COR-L47 (cell line): ENCODE measurements at places on chromosomes 16 and 17.

- DNase-seq: peak; percentile 18
These were observed 32.5 kb downstream of the HOXB1 start for GRCh38 chr17:48498164-48498850.

DNA sequence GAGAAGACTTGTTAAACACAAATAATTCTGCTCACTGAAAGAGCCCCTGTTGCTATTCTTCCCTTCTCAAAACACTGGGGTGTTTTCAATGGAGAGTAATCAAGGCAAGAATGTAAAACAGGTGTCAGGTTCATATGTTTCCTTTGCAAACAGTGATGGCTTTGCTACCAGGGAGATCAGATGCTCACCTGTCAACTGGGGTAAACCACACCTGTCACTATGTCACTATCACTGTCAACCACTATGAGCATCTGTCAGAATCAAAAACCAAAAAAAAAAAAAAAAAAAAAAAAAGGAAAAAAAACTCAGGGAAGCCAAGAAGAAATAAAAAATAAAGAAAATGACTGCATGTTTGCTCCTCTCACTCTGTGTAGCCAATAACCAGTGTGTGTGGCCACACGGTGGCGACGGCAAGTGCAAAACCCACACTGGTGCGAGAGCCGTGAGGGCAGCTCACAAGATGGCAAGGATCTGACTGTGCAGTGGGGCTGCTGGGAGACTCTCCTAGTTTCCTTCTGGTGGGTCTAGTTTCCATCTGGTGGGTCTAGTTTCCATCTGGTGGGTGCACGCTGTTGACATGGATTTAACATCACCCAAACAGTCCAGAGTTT lies 22.7 kb downstream of the USP22 start:
- DNase-seq: no peak

- DNase-seq: no peak
These were observed 2.8 kb downstream of the RAPGEFL1 start for GRCh38 chr17:40179923-40180659.

GRCh38 chr16:30755955-30756780 lies 5.7 kb downstream of the CFAP119 start:
- no peak for DNase-seq

DNA sequence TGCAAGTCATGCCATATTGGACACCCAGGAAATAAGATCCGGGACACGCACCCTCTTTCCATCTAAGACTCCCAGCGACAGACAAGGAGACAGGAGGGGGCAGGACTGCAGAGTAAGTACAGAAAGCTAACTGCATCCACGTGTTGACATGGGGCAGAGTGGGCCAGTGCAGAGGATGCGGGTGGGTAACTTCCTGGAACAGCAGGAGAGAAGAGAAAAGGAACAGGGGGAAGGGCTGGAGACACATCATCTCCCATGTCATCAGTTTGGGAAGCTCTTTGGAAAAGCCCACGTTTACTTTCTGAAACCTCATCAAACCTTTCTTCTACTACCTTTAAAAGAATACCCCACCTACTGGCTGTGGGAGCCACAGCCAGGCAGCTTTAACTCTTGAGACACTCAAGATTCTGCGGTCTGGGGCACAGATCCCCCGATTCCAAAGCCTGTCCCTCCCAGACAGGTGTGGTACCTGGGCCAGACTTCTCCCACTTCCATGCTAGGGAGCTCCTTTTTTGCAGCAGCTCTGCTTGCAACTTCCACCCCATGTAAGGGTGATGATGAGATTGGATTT lies 273.5 kb upstream of the RPL38 start:
- DNase-seq: no peak

DNA sequence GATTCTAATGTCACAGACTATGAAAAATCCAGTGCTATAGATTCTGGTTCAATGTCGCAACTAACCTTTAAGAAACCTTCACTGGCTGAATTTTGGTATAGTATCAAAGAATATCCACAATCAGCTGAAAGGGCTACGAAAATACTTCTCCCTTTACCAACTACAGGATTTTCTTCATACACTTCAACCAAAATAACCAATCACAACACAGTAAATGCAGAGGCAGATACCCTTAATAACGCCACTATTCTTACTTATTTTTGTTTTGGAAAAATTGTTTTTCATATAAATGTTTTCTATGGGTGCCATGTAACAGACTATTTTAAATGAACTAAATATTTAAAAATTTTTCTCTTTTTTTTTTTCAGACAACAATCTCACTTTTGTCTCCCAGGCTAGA lies 48.9 kb upstream of the TRAP1 start:
- no peak for DNase-seq

DNA sequence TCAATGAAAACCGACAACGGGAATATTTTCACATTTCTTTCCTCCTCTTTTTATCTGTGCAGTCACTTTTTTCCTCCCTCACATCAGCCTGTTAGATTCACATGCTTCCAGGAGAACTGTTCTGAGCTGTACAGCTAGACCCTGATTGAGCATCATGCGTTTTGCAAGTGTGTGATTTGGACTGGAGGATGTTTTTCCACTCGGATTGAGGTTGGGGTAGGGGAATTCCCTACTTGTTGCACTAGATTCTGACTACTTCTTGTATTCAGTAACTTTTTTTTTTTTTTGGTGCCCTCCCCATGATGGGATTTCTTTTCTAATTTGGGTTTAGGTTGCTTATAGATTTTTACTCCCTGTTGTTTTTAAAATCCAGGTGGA lies 4.8 kb downstream of the MSI2 start:
- no peak for DNase-seq
